ENCODE measurements at places on chromosomes 2 and 18.

DNA sequence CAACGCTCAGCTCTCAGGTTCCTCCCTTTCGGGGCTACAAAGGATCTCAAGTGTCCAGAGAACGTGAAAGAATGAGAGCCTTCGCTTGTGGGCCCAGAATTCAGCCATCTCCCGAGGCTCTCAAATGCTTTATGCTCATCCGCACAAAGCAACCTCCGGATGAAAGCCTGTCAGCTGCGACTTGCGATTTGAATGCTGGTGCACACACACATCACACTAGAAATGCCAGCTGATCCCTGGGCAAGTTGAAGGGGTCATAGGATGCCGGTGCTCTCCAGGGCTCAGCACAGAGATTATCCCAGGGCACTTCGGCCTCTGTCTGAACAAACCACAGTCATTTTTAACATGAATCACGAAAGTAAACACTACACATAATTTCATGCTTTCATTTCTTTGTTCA, 141.8 kb upstream of the MYT1L start:
- DNase-seq: no peak

DNA sequence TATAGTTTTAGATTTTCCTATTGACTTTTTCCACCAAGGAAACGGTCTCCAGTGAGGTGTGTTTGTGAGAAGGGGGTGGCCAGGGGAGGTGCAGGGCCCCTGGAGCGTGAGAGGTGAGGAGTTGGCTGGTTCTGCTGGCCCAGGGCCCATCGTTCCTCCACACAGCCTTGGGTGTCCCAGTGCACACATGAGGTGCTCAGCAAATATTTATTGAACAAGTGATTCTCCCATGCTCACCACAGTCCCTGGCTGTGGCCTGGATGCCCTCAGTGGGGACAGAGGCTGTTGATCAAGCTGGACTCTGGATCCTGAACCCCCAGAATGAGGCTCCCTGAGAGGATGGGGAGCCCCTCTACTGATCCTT, 5.0 kb downstream of the HAAO start:
- DNase-seq: no peak

DNA sequence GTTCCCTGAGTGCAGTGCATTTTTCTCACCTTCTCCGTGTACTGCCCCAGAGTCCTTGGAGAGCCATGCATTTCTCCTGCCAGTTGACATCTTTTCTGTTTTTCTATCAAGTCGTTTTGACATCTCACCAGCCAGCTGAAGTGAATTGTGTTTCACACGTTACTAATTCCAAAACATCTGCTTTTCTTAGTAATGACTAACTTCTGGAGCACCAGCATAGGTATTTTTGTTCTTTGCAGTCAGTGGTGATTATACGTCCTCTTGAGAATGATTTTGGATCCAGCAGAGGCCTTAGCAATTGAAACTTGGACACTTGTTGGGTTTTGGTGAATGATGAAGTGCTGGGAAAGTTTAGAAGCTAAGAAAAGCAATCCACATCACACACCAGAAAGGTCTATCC, 112.5 kb downstream of the PIK3C3 start:
- no peak for DNase-seq

GRCh38 chr18:35042389-35043071, 1.3 kb downstream of the MAPRE2 start:
- DNase-seq: no peak

DNA sequence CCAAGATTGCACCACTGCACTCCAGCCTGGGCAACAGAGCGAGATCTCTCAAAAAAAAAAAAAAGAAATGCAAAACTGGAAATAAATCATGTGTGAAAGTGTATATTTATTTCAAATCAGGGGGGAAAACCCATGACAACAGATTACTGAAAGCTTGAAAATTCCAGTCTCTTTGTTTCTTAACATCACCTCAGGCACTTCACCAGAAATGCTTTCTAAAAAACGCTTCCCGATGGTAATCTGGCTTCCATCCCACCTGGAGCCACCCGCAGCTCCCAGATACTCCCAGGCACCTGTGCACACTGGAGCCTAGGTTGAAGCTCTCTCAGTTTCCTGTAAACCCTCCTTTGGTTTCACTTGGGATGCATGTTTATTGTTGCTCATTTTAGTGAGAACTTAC, 7.2 kb upstream of the ITGB6 start:
- DNase-seq: no peak

- DNase-seq: no peak
Observed at GRCh38 chr2:222866358-222866960, 5.6 kb downstream of the ACSL3 start.

DNA sequence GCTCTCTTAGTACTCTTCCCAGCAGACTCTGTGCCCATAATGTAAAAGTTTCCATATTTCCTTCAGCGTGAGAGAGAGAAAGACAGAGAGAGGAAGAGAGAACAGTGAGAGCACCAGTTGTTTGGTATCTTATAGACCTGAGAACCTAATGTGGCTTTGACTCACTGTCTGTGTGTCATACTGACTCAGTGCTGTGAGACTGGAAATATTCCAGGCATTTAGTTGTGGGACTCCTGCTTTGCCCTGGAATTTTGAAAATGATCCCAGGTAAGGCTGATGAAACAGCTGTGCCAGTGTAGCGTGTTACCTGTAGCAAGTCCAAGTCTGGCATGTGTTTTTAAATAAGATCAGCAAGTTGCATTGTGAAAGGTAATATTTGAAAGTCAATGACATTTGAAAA, 87.9 kb upstream of the KCNH7 start:
- no peak for DNase-seq

DNA sequence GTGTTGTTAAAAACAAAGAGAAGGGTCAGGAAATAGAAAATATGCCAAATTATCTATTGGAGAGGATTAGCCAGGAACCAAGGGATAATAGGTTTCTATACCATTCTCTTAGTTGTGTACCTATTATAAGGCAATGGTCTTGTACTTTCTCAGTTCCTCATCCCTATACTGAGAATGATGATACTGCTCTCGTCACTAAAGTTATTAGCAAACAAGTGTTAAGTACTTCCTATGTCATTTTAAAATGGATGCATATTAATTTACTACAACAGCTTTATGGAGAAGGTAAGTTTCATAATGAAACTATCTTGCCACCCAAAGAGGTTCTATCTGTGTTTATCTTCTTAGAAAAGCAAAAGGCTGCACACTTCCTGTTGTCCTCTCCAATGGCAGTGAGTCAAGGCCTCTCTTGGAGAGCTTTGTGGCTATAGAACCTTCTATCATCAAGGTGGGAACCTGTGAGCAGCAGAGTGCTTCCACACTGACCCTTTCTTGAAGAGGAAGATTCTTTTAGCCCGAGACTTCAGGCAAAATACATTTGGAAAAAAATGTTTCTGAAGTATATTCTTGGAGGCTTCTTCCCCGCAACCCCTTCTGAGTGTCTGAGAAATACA, 460.7 kb upstream of the FANCL start:
- DNase-seq: no peak

DNA sequence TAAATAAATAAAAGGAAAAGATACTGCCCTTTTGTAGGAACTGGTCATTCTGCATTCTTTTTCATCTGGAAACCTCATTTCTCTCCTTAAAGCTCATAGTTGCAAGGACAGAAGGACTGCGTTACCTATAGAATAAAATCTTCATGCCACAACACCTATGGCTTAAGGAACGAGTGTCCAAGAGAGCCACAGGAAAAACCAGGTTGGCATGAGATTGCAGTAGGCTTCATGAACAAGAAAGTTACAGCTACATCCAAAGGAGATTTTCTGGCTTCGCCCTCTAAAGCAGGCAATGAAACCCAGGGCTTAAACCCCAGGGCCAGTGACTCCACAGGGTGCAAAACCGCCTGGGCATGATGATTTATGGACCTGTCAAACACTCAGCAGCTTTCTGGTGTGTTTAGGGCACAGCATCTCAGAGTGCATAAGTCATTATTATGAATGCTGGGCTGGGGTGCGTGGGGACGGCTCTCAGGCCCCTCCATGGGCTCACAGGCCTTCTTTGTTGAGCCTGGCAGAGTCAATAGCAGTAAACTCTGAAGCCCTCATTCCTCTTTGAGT, 30.7 kb upstream of the PIEZO2 start:
- DNase-seq: no peak

DNA sequence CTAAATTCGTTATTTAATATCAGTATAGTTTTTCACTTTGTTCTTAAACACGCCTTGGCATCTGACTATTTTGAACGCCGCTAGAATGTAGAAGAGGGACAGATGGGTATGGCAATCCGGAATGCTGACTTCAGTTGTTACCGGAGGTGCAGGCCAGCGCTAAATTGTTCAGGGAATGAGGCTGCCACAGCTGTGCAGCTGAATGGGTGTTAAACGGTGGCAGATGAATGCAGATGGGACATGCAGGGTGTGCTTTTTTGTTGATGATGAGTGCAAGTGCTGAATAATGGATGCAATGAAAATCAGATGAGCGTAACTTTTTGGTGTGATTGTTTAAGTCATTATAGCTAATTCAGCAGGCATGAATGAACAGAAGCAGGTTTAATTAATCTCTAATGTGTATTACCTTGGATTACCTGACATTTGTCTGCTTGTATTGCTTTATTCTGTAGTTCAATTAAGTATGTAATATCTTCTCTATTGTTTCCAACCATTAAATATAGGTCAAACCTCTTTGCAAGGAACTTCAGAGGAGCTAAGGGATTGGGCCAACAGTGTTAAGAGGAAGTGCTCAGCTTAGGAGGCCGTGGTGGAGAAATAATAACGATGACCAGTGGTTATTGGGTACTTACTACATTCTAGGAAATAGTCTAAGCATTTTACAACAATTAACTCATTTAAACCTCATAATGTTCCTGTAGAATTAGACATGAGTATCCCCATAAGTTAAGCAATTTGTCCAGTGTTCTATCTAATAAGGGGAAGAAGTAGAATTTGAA, 11.9 kb upstream of the CREG2 start:
- DNase-seq: peak; percentile 10

GRCh38 chr2:157324331-157324843, 1.2 kb downstream of the ERMN start:
- DNase-seq: no peak

- no peak for DNase-seq
Observed at GRCh38 chr18:48485828-48486405, 52.9 kb upstream of the CTIF start.

- no peak for DNase-seq
Observed at GRCh38 chr2:79711098-79711497, 198.2 kb downstream of the CTNNA2 start.

DNA sequence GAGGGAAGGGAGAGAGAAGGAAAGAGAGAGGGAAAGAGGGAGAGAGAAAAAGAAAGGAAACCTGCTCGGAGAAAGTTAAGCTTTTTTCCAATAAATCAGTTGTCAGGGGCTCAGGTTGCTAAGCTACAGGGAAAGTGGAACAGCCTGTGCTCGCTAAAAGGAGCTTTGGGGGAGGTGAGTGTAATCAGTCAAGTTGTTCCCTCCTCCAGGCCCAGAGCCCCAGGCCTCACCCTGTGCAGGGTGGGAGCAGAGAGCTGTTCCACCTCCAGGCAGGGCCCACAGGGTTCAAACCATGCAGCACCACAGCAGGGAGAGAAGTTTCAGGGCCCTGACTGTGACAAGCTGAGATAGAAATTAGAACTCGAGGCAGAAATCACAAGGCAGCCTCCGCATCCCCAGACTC, 56.4 kb upstream of the PPP1CB start:
- DNase-seq: no peak

GRCh38 chr18:49677081-49677480, 115.2 kb downstream of the LIPG start:
- DNase-seq: no peak

- peak; percentile 9 for DNase-seq
Observed at GRCh38 chr2:202064171-202064880, 8.7 kb upstream of the KIAA2012 start.

GRCh38 chr2:241734467-241735208, at the start of gene D2HGDH:
Gene D2HGDH, plus strand, starts transcription at chr2:241734630. Its CDS starts 595 bp downstream, at chr2:241735225.
- DNase-seq: peak; percentile 70

DNA sequence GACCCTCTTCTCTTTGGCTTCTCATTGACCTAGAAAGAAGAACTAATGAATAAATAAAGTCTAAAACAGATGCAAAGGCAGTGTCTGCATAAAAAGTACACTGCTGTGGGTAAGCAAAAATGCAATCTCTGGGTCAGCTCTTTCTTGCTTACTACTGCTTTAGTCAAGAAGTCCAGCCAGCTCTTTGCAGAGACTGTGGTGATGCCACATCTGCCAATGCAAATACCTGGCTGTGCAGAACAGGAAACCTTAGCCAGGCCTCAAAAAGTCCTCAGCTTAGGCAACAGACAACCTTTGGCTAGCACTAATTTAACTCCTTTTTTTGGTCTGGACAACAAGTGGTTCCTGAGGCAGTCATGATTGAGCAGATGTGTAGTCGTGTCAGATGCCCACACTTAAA, 73.6 kb upstream of the RND3 start:
- DNase-seq: no peak

- DNase-seq: no peak
Observed at GRCh38 chr2:188142088-188142487, 149.6 kb upstream of the GULP1 start.

DNA sequence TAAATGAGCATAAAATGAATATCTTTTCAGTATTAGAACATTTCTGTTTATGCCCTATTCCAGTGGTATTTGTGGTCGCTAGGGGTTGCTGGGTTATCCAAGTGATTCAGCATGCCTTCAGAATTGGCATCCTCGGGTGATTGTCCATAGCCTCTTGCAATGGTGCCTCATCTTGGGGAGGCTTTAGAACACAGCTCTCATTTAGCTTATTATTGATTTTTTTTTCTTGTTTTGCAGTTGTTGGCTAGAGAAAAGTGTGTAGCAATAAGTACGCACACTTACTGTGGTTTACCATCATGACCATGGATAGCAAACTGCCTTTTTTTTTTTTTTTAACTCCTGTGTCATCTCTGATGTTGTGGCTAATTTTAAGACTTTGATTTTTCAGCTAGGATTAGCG, 33.6 kb downstream of the PLEKHA3 start:
- DNase-seq: no peak

GRCh38 chr18:715626-716025, 3.2 kb upstream of the ENOSF1 start:
- DNase-seq: no peak

GRCh38 chr18:57038395-57038794, 108.5 kb upstream of the BOD1L2 start:
- DNase-seq: no peak

DNA sequence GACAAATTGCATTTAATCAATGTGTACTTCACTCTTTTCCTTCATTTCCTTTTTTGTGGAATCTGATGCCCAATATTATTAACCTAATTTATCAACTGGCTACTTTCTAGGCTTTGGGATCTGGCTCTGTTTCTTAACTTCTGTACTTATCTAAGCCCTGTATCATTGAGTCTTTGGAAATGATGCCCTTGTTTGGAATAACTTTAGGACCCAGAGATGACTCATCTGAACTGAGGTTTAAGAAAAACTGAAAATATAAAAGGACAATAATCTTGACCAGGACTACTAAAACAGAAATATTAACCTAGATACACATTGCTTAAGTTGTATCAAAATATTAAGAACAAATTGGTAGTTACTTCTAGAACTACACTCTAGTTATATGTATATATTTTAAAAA, 600.8 kb downstream of the CPS1 start:
- no peak for DNase-seq

GRCh38 chr2:199818026-199818425, 33.0 kb downstream of the FTCDNL1 start:
- DNase-seq: peak; percentile 58

GRCh38 chr2:221389904-221390303, 182.2 kb downstream of the EPHA4 start:
- DNase-seq: no peak

GRCh38 chr2:105925390-105925789, 180.7 kb downstream of the NCK2 start:
- DNase-seq: no peak

GRCh38 chr2:85998071-85998991, 107.4 kb downstream of the POLR1A start:
- no peak for DNase-seq
